ENCODE measurements at places on chromosomes 7 and 10.
A peak's percentile ranks its signal among the peaks of the same experiment; 100 is the strongest.

DNA sequence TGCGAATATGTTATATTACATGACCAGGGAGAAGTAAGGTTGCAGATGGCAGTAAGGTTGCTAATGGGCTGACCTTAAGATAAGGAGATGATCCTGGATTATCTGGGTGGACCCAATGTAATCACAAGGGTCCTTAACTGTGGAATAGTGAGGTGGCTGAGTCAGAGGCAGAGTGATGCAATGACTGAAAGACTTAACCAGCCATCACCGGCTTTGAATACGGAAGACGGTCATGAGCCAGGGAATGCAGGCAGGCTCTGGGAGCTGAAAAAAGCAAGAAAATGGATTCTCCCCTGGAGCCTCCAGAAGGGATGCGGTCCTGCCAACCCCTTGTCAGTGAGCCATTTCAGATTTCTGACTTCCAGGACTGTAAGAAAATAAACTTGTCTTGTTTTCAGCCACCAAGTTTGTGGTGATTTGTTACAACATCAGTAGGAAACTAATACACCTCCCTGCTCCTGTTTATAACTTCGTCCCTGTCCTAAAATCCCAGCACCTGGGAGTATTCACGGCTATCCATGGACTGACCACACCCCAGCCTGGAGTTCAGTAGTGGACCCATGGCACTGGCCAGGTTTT is 4.6 kb upstream of the C10orf95 start:
- no peak for DNase-seq

GRCh38 chr7:158550886-158551452 is 36.7 kb downstream of the PTPRN2 start:
- DNase-seq = no peak

DNA sequence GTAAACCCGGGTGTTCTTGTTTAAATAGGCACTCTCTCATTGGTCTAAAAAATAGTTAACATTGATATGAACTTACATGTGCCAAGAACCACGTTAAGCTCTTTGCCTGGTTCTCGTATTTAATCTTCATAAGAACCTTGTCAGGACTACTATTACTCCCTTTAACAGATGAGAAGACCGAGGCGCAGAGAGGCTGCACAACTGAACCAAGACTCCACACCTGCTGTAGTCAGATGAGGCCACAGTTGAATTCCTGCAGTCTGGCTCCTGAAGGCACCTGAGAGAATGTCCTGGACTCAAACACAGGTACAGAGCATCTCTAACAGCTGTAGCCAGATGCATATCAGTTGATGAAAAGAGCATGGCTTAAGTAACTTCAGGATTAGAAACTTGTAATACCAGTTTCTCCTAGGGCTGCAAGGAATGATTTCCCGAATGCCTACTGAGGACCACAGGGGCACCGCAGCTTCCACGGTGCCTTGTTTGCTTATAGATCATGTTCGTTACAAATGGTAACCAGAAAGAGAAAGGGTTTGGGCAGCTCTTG is 9.5 kb downstream of the DDC start:
- no peak for DNase-seq

- no peak for DNase-seq
Observed at GRCh38 chr7:80002865-80003264, 131.8 kb upstream of the GNAI1 start.

DNA sequence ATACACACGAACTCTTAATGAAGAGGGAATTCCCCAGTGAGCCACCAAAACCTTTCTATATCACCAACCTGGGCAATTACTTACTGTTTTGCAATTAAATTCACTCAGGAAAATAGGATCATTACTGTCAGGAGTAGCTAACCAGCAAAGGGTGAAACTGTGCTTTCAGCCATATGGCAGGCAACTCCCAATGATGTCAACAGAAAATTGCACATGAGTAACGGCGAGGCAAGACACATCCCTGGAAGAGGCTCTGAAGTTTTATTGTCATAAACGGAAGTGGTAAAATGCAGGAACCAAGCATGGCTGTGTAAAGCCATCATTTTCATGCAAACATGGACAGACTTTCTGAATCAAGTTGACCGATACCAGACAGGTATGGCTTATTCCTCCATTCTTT is 548.9 kb upstream of the AUTS2 start:
- no peak for DNase-seq

DNA sequence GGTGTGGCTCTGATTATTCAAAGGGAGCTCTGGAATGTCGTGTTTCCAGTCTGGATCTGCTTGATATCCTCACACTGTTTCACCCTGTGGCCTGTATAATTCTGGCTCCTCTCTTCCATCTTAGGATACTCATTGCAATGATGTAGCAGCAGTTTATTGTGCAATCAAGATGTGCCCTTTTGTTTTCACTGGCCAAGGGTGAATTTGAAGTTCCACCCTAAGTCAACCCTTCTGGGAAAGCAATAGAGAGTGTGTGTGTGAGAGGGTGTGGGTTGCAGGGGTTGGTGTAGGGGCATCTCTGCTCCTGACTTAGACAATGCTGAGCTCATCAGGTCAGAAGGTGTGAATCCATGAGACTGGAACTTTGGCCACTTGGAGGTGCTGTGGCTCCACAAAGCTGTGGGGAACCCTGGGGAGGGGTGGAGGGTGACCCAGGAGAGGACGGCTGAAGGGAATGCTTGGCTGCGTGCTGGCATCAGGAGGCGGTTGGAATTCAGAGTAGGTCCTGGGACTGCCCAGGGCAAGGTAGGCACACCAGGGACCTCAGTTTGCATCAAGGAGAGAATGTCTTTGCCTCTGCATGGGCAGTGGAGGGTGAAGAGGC is 118.0 kb upstream of the PRSS58 start:
- no peak for DNase-seq

GRCh38 chr10:73791871-73792400 is 6.5 kb downstream of the ZSWIM8 start:
- no peak for DNase-seq

- no peak for DNase-seq
Observed at GRCh38 chr10:63236113-63236935, 103.2 kb downstream of the NRBF2 start.

DNA sequence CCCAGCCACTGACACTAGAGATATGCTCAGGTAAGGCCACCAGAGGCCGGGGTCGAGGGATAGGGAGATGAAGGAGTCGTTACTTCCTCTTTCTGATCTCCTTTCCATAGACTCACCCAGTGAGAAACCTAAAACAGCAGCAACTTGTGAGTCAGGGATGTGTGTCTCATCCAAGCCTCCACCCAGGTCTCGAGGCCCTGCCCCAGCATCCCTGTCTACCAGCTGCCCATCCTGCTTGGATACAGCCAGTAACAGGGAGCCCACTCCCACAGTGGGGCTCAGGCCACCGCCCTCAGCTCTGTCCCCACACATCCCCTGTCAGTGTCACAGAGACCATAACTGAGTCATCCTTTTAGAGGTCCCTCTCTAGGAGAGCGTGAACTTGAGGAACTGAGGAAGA is 49.6 kb upstream of the CHST15 start:
- no peak for DNase-seq

GRCh38 chr7:8500286-8500685 is 66.9 kb downstream of the NXPH1 start:
- no peak for DNase-seq

GRCh38 chr7:25843467-25843866 is 308.5 kb upstream of the NFE2L3 start:
- no peak for DNase-seq

- no peak for DNase-seq
Observed at GRCh38 chr7:101273206-101273605, 28.3 kb upstream of the FIS1 start.

GRCh38 chr7:30005464-30005863 is 15.9 kb upstream of the SCRN1 start:
- no peak for DNase-seq

GRCh38 chr7:8378349-8379019 is 54.9 kb upstream of the NXPH1 start:
- no peak for DNase-seq

- no peak for DNase-seq
Observed at GRCh38 chr7:46581268-46581667, 660.2 kb upstream of the IGFBP3 start.

DNA sequence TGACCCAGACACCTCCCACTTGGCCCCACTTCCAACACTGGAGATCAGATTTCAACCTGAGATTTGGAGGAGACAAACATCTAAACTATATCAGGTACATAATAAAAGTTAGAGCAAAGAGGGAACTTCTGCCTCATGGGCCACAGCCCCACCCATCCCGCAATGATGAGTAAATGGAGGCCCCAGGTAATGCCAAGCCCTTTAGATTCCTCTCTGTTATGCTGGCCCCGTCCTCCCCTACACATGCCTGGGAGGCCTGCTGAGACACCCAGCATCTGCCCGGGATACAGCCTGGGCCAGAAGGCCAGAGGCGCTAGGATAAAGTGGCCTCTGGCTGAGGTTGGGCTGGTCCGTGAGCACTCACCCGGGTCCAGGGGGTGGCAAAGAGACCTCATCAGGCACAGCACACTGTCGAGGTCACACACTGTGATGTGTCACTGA is 185.5 kb upstream of the SH2B2 start:
- DNase-seq = peak; percentile 48
